ENCODE measurements at places on chromosomes 2 and 18. TPM values are rescaled to one million over a fixed set of nuclear protein-coding genes. Genes with fewer than 3 reads are reported as not detected.

DNA sequence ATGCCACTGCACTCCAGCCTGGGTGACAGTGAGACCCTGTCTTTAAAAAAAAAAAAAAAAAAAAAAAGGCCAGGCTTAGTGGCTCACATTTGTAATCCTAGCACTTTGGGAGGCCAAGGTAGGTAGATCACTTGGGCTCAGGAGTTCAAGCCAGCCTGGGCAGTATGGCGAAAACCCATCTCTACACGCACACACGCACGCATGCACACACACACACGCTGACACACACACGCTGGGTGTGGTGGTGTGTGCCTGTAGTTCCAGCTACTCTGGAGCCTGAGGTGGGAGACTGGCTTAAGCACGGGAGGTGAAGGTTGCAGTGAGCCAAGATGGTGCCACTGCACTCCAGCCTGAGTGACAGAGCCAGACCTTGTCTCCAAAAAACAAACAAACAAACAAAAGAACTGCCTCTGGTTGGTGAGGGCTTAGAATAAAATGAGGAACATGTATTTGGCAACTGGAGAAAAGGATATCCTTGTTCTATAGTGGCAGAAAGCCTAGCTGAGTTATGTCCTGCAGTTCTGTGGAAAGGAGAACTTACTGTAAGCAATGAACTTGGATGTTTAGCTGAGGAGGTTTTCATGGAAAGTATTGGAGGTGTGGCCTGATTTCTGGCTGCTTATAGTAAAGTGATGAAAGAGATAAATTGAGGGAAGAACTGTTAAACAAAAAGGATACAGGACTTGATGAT, 34.0 kb downstream of the HAT1 start:
- no peaks in the 10 kb centered on the region for H3K27me3 ChIP-seq
- H3K4me1 ChIP-seq = peaks cover 28% of the 10 kb centered on the region
- H3K36me3 ChIP-seq = peaks cover 13% of the 10 kb centered on the region
- H3K27ac ChIP-seq = no peak overlapping the region
- no peak overlapping the region for H3K4me3 ChIP-seq

GALNT14 gene
- 4.1 TPM for total RNA-seq

TSGA10 gene
- total RNA-seq = 3.1 TPM

DNA sequence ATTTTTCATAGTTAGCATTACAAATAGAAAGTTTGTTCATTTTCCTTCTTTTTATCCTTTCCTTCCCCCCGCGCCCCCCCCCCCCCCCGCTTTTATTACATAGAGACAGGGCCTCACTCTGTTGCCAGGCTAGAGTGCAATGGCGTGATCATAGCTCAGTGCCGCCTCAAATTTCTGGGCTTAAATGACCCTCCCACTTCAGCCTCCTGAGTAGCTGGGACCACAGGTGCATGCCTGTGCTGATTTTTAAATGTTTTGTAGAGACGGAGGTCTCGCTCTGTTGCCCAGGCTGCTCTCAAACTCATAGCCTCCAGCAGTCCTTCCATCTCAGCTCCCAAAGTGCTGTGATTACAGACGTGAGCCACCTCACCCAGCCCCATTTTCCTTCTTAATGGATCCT, 91.2 kb upstream of the ALPP start:
- no peak overlapping the region for H3K4me3 ChIP-seq
- H3K36me3 ChIP-seq = peaks cover 10% of the 10 kb centered on the region
- no peaks in the 10 kb centered on the region for H3K27me3 ChIP-seq
- H3K27ac ChIP-seq = no peak overlapping the region
- peaks cover 13% of the 10 kb centered on the region for H3K4me1 ChIP-seq
- no peak for DNase-seq

GRCh38 chr2:144826105-144826504, 306.2 kb upstream of the ZEB2 start:
- H3K36me3 ChIP-seq = no peaks in the 10 kb centered on the region
- peaks cover 17% of the 10 kb centered on the region for H3K4me1 ChIP-seq
- H3K27ac ChIP-seq = no peak overlapping the region
- no peaks in the 10 kb centered on the region for H3K27me3 ChIP-seq
- no peak for DNase-seq

KCNG2 gene
- total RNA-seq = not detected

DNA sequence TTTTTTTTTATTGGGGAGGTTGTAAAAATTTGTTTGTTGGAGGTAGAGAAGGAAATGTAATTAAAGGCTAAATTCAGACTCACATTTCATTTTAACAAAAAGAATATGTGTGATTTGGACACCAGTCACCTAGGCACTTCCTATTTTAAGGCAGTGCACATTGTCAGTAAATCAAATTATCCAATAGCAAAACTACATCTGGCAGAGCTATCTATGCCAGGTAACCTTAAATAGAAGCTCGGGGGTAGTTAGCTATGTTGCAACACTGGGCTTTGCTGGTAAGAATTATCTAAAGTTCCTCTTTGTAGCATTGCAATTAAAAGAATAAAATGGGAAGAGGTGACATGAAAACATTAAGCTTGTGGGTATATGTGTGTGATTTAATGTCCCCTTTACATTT, 1064.4 kb upstream of the ZEB2 start:
- H3K27ac ChIP-seq = no peak overlapping the region
- H3K4me3 ChIP-seq = no peak overlapping the region
- no peaks in the 10 kb centered on the region for H3K36me3 ChIP-seq

PSMA8 gene
- not detected for total RNA-seq

- no peak for DNase-seq
- no peak overlapping the region for H3K4me3 ChIP-seq
- peaks cover 26% of the 10 kb centered on the region for H3K36me3 ChIP-seq
- peak overlapping the region; percentile 95 for H3K27ac ChIP-seq
- H3K4me1 ChIP-seq = peaks cover 85% of the 10 kb centered on the region
These were observed 99.8 kb downstream of the SMAD7 start for GRCh38 chr18:48850822-48851598.

GRCh38 chr2:128093762-128094161, 2.8 kb downstream of the UGGT1 start:
- peaks cover 28% of the 10 kb centered on the region for H3K4me1 ChIP-seq
- DNase-seq = no peak
- no peaks in the 10 kb centered on the region for H3K27me3 ChIP-seq
- no peaks in the 10 kb centered on the region for H3K36me3 ChIP-seq
- no peak overlapping the region for H3K27ac ChIP-seq

- DNase-seq = no peak
- H3K36me3 ChIP-seq = no peaks in the 10 kb centered on the region
- peaks cover 15% of the 10 kb centered on the region for H3K4me1 ChIP-seq
- peak overlapping the region; percentile 89 for H3K27ac ChIP-seq
These were observed 594 bp downstream of the FAM161A start for GRCh38 chr2:61853086-61853846.

FHL2 gene
- 78.7 TPM for total RNA-seq

ELP2 gene
- total RNA-seq = 93.4 TPM

GRCh38 chr18:22933966-22934423, 867 bp downstream of the RBBP8 start:
- H3K27me3 ChIP-seq = no peaks in the 10 kb centered on the region
- peaks cover 14% of the 10 kb centered on the region for H3K4me1 ChIP-seq
- no peak for DNase-seq
- peak overlapping the region; percentile 84 for H3K4me3 ChIP-seq
- H3K27ac ChIP-seq = peak overlapping the region; percentile 92
- H3K36me3 ChIP-seq = peaks cover 3% of the 10 kb centered on the region

- no peak overlapping the region for H3K4me3 ChIP-seq
- no peak for DNase-seq
- H3K4me1 ChIP-seq = no peaks in the 10 kb centered on the region
- H3K27ac ChIP-seq = no peak overlapping the region
These were observed 9.3 kb downstream of the PTH2R start for GRCh38 chr2:208415897-208416296.

DNA sequence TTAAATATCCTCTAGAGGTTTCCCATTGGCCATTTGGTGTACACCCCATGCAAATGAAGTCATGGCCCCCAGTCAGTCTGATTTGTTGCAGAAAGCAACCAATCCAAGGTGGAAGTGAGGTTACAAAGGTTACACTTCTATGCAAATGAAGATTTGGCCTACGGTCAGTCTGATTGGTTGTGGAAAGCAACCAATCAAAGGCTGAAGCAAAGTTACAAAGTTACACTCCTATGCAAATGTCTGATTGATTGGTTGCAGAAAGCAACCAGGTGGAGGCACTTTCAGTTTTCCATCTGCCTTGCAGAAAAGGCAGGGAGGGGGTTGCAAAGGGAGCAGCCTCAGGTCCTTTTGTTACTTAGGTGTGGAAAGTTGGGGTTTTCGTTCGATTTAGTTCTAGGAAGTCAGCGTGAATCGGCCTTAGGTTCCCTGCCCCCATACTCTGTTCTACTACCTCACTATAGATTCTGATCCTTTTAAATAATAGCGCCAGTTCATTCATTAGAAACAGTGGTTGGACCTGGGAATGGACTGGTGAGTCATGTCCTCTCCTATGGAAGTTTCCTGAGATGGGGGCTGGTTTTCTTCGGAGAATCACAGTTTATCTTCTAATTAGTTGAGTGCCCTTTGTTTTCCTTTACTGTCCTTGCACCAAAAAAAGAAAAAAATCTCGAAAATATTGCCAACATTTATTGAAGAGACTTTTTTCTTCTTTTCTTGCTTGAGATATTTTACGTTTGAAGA, 279.5 kb downstream of the AGAP1 start:
- H3K27me3 ChIP-seq = no peaks in the 10 kb centered on the region
- H3K27ac ChIP-seq = no peak overlapping the region

DNA sequence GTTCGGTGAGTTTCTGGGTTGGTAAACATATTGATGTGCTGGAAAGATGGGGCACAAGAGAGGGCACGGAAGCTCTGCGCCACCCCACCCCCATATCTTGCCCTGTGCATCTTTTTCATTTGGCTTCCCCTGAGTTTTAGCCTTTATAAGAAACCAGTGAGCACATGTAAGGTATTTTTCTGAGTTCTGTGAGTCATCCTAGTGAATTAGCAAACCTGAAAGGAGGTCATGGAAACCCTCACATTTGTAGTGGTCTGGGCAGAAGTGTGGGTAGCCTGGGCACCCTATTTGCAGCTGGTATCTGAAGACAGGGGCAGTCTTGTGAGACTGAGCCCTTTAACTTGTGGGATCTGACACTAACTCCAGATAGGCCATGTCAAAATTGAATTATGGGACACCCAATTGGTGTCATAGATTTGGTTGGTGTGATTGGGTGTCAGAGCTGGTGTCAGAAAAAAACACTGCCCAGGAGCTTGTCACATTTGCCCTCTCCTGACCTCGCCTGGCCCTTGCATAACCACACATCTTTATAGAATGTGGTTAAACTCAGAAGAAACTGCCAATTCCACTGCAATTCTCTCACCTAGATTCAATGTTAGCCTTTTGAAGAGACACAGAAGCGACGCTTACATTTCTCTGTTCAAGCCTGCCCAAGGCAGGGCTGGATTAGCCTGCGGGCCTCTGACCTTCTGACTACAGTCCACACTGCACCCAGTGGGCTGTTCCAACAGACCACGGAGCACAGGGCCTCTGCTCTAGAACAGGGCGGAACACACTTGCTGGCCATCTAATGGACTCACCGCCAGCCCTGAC, 12.0 kb upstream of the GALM start:
- no peaks in the 10 kb centered on the region for H3K36me3 ChIP-seq
- H3K27me3 ChIP-seq = peaks cover 11% of the 10 kb centered on the region
- peak; percentile 59 for DNase-seq
- no peak overlapping the region for H3K4me3 ChIP-seq
- no peaks in the 10 kb centered on the region for H3K4me1 ChIP-seq
- H3K27ac ChIP-seq = no peak overlapping the region

DNA sequence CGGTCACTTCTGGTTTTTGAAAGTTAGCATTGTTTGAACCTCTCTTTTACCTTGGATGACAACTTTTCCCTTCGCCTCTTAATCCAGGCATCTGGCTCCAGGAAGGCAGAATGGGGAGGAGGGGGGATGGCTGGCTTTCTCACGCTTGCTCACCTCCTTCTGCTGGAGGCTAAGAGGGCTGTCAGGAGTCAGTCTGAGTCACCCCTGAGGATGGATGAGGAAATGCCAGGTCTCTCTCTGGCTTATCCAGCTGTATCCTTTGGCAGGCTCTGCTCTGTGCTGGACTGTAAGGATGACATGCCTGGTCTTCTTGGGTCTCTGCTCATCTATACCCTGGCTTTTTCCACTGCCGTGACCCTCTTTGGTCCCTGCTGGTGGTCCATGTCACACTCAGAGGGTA, 142.9 kb upstream of the GYPC start:
- no peak overlapping the region for H3K27ac ChIP-seq
- no peak for DNase-seq
- H3K4me3 ChIP-seq = no peak overlapping the region
- H3K4me1 ChIP-seq = peaks cover 4% of the 10 kb centered on the region

SLC11A1 gene
- 0.21 TPM for total RNA-seq

CAVIN2 gene
- 6.6 TPM for total RNA-seq

GRCh38 chr18:31942291-31942998, 483 bp downstream of the TRAPPC8 start:
- H3K4me1 ChIP-seq = peaks cover 33% of the 10 kb centered on the region
- H3K36me3 ChIP-seq = no peaks in the 10 kb centered on the region
- H3K27me3 ChIP-seq = no peaks in the 10 kb centered on the region
- H3K27ac ChIP-seq = peak overlapping the region; percentile 100
- peak overlapping the region; percentile 100 for H3K4me3 ChIP-seq
- DNase-seq = no peak

Measured in osteocyte (in vitro differentiated cells).